ENCODE measurements at places on chromosomes 2 and 18.
A peak's percentile ranks its signal among the peaks of the same experiment; 100 is the strongest.

- H3K27me3 ChIP-seq, result no peaks in the 10 kb centered on the region
- H3K36me3 ChIP-seq, result no peaks in the 10 kb centered on the region
- no peak overlapping the region for H3K27ac ChIP-seq
These were observed 72.3 kb downstream of the CMPK2 start for GRCh38 chr2:6793371-6793770.

- no peak for DNase-seq
- peaks cover 5% of the 10 kb centered on the region for H3K4me1 ChIP-seq
- no peak overlapping the region for H3K27ac ChIP-seq
- H3K27me3 ChIP-seq, result no peaks in the 10 kb centered on the region
These were observed 144.3 kb downstream of the MCFD2 start for GRCh38 chr2:46771309-46771708.

DNA sequence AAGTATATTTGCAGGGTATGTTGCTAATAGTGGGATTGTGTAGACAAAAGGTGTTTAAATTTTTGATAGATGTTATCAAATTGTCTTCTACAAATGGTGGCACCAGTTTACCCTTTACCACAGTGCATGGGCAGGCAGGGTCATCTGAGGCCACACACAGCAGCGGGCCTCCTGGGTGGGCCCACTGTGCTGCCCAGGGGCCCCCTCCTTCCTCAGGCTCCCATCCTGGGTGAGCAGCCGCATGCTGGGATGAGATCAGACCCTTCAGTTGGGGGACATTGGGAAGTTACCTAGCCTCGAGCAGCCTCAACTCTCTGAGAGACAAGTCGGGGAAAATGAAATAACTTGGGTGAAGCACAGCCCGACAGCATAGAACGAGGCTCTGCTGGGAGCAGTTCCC is 9.7 kb downstream of the MYO7B start:
- peaks cover 29% of the 10 kb centered on the region for H3K27me3 ChIP-seq
- H3K36me3 ChIP-seq, result no peaks in the 10 kb centered on the region
- no peak for DNase-seq
- H3K27ac ChIP-seq, result no peak overlapping the region

GRCh38 chr2:101901241-101901640 is 90.5 kb upstream of the IL1R2 start:
- H3K4me3 ChIP-seq, result no peak overlapping the region
- no peak for DNase-seq
- H3K27me3 ChIP-seq, result no peaks in the 10 kb centered on the region
- no peak overlapping the region for H3K27ac ChIP-seq

DNA sequence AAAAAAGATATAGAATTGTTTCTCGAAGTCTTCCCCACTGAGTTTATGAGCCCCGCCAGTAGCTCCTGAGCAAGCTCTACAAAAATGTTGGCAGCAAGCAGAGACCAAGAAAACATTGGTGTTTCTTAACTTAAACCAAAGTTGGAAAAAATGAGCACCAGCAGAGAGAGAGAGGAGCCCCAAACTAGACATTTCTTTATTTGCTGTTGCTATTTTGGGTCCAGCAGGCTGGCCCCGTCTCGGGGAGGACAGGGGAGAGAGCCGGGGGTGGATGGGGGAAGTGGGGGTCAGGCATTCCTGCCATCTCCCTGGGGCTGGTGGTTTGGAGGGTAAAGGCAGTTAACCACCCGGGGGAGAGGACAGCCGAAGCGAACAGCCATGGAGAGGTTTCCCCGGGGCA is 113.0 kb downstream of the DYSF start:
- no peaks in the 10 kb centered on the region for H3K4me1 ChIP-seq
- H3K4me3 ChIP-seq, result no peak overlapping the region
- H3K36me3 ChIP-seq, result no peaks in the 10 kb centered on the region

GRCh38 chr18:63559567-63560491 is 17.7 kb downstream of the SERPINB12 start:
- no peaks in the 10 kb centered on the region for H3K27me3 ChIP-seq
- no peaks in the 10 kb centered on the region for H3K36me3 ChIP-seq
- no peak overlapping the region for H3K4me3 ChIP-seq

DNA sequence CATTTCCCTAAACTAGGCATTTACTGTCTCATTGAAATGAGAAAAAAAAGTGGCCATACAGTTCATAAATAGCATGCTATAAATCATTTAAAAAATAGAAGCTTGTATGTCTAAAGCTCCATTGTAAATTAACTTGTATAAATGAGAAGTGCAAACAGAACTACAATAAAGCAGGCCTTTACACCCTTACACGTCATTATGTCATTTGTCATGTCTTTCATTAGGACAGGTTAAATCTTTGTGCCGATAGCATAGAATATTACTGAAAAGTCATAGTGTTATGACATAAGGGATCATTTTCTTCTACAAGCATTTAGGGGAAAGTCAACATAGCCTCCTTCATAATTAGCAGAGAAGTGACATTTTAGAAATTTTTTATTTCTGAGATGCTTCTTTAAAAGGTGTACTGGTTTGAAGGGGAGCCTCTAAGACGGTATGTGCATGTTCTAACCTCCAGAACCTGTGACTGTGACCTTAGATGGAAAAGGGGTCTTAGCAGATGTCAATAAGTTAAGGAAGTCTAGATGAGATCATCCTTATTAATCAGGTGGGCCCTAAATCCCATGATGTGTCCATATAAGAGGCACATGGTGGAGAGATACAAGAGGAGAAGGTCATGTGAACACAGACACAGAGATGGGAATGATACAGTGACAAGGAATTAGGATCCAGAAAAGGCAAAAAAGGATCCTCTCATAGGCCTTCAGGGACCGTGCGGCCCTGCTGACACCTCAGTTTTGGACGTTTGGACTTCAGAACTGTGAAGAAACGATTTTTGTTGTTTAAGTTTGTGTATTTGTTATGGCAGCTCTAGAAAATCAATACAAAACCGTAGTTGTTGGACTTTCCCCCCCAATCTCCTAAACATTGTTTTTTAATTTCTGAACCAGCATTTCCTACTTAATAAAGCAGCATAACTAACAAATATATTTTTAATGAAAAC is 863.7 kb downstream of the MBD2 start:
- DNase-seq, result no peak
- no peaks in the 10 kb centered on the region for H3K4me1 ChIP-seq
- no peak overlapping the region for H3K4me3 ChIP-seq
- H3K27ac ChIP-seq, result no peak overlapping the region
- H3K27me3 ChIP-seq, result no peaks in the 10 kb centered on the region

DNA sequence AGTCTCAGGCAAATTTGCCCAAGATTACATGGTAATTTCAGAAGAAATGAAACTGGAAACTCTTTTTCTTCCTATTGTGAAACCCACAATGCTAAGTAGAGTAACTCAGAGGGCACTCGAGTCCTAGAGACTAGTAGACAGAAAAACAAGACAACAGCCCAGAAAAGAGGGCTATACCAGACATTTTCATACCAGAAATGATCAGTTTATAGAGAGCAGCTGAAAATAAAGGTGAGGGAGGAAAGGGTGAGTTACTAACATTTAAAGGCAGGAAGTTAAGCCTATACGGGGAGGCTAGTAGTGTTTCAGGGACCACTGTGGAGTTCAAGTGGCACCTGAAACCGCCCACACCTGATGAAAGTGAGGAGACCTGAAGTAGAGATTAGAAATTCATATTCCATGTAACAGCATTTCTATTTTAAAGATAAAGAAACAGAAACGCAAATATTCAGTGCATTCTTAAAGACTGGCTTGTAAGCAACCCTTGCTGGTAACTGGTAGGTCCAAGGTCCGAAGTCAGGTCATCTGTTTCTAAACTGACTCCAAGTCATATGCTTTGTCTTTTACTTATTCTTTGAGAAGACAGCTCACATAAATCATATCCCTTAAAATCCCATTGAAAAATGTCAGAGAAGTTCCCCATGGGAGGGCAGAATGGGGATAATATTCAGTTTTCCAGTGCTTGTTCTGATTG is 145.1 kb upstream of the ITGB6 start:
- H3K27me3 ChIP-seq, result no peaks in the 10 kb centered on the region
- H3K36me3 ChIP-seq, result peaks cover 3% of the 10 kb centered on the region
- no peaks in the 10 kb centered on the region for H3K4me1 ChIP-seq
- no peak overlapping the region for H3K4me3 ChIP-seq
- DNase-seq, result no peak
- H3K27ac ChIP-seq, result no peak overlapping the region

GRCh38 chr2:157466764-157467163 is 22.9 kb upstream of the CYTIP start:
- no peak overlapping the region for H3K4me3 ChIP-seq
- no peak overlapping the region for H3K27ac ChIP-seq
- no peaks in the 10 kb centered on the region for H3K4me1 ChIP-seq
- H3K27me3 ChIP-seq, result no peaks in the 10 kb centered on the region
- no peak for DNase-seq

DNA sequence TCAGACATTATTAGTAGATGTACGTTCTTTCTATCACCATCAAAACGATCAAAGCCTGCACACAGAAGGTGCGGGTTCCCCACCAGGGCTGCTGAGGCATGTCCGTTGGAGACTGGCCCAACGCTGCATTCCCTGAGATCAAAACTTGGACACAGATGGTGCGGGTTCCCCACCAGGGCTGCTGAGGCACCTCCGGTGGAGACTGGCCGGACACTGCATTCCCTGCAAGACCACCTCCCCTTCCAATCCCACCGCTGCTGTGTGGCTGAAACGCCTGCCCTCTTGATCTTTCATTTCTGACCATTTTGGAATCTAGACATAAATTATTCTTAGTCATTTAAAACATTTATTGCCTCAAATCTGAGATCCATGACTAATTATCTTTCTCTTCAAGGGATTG is 254.2 kb upstream of the SALL3 start:
- no peaks in the 10 kb centered on the region for H3K36me3 ChIP-seq
- H3K4me1 ChIP-seq, result no peaks in the 10 kb centered on the region
- no peak overlapping the region for H3K4me3 ChIP-seq
- no peaks in the 10 kb centered on the region for H3K27me3 ChIP-seq
- DNase-seq, result no peak

DNA sequence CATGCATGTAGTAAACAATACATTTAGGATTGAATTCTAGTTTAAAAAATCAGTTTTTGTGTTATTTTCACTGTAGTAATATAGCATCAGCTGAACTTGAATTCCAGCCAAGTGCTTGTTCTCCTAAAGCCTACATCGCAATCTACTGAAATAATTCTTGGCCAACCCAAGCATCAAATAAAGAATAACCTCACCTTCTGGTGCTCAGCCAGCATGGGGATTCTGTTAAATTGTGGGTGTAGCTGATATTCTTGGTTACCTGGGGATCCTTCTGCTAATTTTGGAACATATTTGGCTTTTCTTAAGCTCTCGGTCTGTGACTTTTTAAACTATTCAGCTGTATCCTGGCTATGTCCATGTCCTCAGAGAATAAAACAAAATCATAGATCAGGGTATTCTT is 248.8 kb downstream of the NRXN1 start:
- H3K27me3 ChIP-seq, result no peaks in the 10 kb centered on the region
- no peaks in the 10 kb centered on the region for H3K36me3 ChIP-seq
- no peak overlapping the region for H3K27ac ChIP-seq
- no peak overlapping the region for H3K4me3 ChIP-seq
- no peaks in the 10 kb centered on the region for H3K4me1 ChIP-seq

DNA sequence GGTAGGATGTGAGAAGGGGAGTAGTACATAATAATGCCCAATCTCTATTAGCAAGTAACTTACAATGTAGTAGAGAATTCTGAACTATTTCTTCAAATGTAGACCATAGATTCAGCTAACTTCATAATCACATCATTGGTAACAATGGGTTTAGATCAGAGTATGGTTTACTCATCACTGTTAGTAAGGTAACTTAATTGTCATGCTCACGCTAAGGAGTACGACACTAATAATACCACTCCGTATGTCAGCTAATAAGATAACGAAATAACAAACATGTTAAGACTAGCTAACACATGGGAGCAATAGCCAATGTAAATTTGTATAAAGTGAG is 56.4 kb upstream of the CCDC141 start:
- H3K27ac ChIP-seq, result no peak overlapping the region
- H3K4me1 ChIP-seq, result peaks cover 9% of the 10 kb centered on the region
- H3K36me3 ChIP-seq, result no peaks in the 10 kb centered on the region
- DNase-seq, result no peak

- no peak for DNase-seq
- H3K27me3 ChIP-seq, result no peaks in the 10 kb centered on the region
- no peaks in the 10 kb centered on the region for H3K4me1 ChIP-seq
- H3K27ac ChIP-seq, result no peak overlapping the region
These were observed 23.4 kb upstream of the C1QL2 start for GRCh38 chr2:119181791-119182445.

- DNase-seq, result no peak
- peaks cover 4% of the 10 kb centered on the region for H3K4me1 ChIP-seq
These were observed 241.2 kb downstream of the SEPTIN10 start for GRCh38 chr2:109372614-109373013.

GRCh38 chr2:234823877-234824376 is 127.9 kb upstream of the SH3BP4 start:
- no peaks in the 10 kb centered on the region for H3K27me3 ChIP-seq
- H3K4me3 ChIP-seq, result no peak overlapping the region
- H3K36me3 ChIP-seq, result no peaks in the 10 kb centered on the region
- H3K27ac ChIP-seq, result peak overlapping the region; percentile 73

DNA sequence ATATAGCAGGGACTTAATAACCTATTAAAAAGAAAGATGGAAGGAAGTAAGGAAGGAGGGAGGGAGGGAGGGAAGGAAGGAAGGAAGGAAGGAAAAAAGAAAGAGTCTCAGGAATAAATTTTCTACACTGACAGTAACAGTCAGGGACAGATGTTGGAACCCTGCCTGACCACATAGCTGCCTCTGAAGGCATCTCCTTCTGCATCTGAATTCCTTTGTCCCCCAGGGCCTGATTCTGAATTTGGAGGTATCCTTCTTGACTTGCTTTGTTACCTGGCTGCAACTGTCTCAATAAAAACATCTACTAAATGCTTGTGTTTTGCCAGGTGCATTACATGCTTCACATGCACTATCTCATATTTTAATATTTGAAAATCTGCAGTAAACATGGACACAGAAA is 17.4 kb upstream of the LRATD1 start:
- H3K4me1 ChIP-seq, result no peaks in the 10 kb centered on the region
- no peak for DNase-seq
- no peak overlapping the region for H3K27ac ChIP-seq
- H3K27me3 ChIP-seq, result no peaks in the 10 kb centered on the region
- no peak overlapping the region for H3K4me3 ChIP-seq
- H3K36me3 ChIP-seq, result no peaks in the 10 kb centered on the region

- H3K27me3 ChIP-seq, result no peaks in the 10 kb centered on the region
- H3K27ac ChIP-seq, result no peak overlapping the region
- no peak overlapping the region for H3K4me3 ChIP-seq
- DNase-seq, result peak; percentile 65
These were observed 17.9 kb downstream of the CAPN10 start for GRCh38 chr2:240604291-240604938.

DNA sequence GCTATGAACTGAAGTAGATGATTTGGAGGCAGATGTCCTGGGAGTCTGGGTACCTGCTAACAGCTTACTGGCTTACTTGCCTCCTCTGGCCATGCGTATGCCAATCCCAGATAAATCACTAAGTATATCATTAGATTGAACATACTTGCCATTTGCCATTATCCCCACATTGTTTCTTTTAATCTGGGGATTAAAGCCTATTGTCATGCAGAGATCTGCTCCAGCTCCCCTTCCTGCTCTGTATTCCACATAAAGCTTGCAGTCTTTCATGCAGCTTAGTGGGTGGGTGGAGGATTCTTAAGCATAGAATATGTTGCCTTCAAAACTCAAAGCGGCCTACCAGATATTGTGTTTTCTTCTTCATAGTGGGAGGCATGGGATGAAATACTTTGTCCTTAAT is 311.8 kb upstream of the MMADHC start:
- no peaks in the 10 kb centered on the region for H3K4me1 ChIP-seq
- H3K36me3 ChIP-seq, result no peaks in the 10 kb centered on the region
- no peak for DNase-seq
- H3K4me3 ChIP-seq, result no peak overlapping the region
- H3K27ac ChIP-seq, result no peak overlapping the region
